ENCODE measurements at places on chromosomes 7 and 10.
A peak's percentile ranks its signal among the peaks of the same experiment; 100 is the strongest.

- H3K4me3 ChIP-seq = no peak overlapping the region
- peak; percentile 89 for DNase-seq
- H3K27ac ChIP-seq = peak overlapping the region; percentile 66
- no peaks in the 10 kb centered on the region for H3K36me3 ChIP-seq
- no peaks in the 10 kb centered on the region for H3K27me3 ChIP-seq
- peaks cover 27% of the 10 kb centered on the region for H3K4me1 ChIP-seq
These were observed 335.1 kb upstream of the SEMA3A start for GRCh38 chr7:84529480-84530205.

DNA sequence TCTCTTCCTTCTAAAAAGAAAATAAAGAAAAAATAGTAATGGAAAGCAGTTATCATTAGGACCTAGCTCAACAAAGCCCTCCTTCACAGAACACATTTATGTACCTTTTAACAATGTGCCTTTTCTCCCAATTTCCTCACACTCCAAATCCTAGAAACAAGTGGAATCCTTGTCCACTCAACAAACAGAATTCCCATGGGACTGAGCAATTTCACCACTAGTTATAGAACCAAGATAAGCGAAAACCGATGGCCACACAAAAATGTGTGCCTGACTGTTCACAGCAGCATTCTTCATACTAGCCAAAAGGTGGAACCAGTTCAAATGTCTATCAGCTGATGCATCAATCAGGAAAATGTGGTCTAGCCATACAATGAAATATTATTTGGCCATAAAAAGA, 17.3 kb downstream of the DCLRE1C start:
- 0 out of 2 replicates have a peak, but pooled peaks cover 4% of the 10 kb centered on the region for H3K4me1 ChIP-seq
- H3K27me3 ChIP-seq = no peaks in the 10 kb centered on the region
- no peak for DNase-seq
- H3K27ac ChIP-seq = no peak overlapping the region

GRCh38 chr10:5887641-5888040, 2.1 kb downstream of the ANKRD16 start:
- no peak overlapping the region for H3K4me3 ChIP-seq
- H3K36me3 ChIP-seq = no peaks in the 10 kb centered on the region
- peaks cover 16% of the 10 kb centered on the region for H3K4me1 ChIP-seq

DNA sequence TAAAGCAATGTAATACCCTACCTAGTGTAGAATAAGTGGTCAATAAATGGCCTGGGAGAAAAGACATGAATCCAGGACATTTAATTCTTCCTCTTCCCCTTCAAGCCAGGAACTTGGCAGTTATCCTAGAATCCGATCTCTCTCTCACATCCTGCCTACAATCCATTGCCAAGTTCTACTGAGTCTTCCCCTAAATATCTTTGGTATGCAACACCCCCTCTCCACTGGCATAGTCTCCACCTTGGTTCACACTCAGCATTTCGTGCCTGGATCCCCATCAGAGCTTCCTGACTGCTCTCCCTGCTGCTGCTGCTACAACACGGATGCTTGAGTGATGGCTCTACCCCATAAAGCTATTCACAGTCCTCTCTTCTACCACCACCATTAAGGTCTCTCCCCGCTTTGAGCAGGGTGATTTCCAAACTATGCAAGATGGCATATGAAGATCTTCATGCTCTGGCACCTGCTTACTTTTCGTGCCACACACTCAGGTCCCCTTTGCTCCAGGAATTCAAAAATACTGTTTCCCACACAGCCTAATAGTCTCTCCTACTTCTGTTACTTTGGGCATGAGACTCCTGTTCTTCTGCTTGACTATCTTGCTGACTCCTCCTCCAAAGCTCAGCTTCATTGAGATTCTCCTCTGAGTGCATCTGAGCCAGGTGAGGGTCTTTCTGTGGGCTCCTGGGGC, 4.8 kb downstream of the ANK3 start:
- H3K4me3 ChIP-seq = no peak overlapping the region
- no peaks in the 10 kb centered on the region for H3K27me3 ChIP-seq
- DNase-seq = peak; percentile 95
- H3K4me1 ChIP-seq = peaks cover 41% of the 10 kb centered on the region
- peak overlapping the region; percentile 55 for H3K27ac ChIP-seq
- no peaks in the 10 kb centered on the region for H3K36me3 ChIP-seq

DNA sequence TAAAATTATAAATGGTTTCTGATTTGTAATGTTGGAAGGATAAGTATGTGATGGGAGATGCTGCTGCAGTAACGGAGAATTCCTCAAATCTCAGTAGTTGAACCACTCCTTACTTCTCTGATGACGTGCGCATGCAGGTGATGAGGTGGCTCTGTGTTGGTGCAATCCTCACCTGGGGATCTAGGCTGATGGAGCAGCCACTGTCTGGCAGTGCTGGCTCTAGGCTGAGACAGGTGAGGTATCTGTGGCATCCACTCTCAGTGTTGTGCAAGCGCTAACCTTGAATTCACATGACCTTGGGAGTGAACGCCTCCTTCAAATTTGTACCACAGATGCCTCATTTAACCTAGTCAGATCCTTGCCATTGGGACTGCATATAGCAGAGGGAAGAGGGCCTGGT, 35.0 kb downstream of the LHFPL3 start:
- no peaks in the 10 kb centered on the region for H3K27me3 ChIP-seq
- H3K4me1 ChIP-seq = no peaks in the 10 kb centered on the region
- no peak overlapping the region for H3K27ac ChIP-seq
- H3K36me3 ChIP-seq = no peaks in the 10 kb centered on the region
- DNase-seq = no peak

DNA sequence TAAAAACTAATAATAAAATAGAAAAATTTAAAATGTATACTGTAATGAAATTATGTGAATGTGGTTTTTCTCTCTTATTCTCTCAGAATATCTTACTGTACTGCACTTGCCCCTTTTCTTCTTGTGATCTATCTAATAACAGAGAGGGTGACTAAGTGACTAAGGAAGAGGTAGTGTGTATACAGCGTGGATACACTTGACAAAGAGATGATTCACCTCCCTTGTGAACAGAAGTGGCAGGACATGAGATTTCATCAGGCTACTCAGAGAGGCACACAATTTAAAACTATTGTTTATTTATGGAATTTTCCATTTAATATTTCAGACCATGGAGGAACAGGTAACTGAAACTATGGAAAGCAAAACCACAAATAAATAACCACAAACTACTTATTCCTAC, 806.6 kb upstream of the GHITM start:
- H3K4me1 ChIP-seq = no peaks in the 10 kb centered on the region
- no peaks in the 10 kb centered on the region for H3K27me3 ChIP-seq
- no peak overlapping the region for H3K27ac ChIP-seq
- no peaks in the 10 kb centered on the region for H3K36me3 ChIP-seq

DNA sequence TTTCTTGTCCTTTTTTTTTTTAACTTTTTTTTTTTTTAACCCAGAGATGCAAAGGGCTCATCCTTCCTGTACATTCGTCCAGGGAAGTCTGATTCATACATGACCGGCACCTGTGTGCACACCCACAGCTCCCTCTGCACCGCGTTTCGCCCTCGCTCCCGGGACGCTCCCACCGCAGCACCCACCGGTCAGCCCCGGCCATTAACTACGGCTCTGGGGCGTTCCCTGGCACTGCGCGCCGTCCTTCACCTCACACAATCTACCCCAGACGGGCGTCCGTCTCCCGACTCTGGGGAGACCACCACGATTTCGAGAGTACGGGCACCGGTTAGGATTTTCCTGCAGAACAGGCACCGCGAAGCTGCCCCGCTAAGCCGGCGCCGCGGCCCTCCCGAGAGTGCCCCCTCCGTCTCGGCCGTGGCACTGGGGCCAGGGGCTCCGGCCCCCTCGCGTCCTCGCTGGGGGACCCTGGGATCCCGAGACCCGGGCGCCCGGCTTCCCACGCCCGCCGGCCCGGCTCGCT, 452 bp downstream of the ATE1 start:
- H3K27me3 ChIP-seq = no peaks in the 10 kb centered on the region
- peak overlapping the region; percentile 73 for H3K4me3 ChIP-seq
- peak overlapping the region; percentile 82 for H3K27ac ChIP-seq
- no peaks in the 10 kb centered on the region for H3K36me3 ChIP-seq

- peak; percentile 9 for DNase-seq
- H3K27ac ChIP-seq = no peak overlapping the region
- H3K36me3 ChIP-seq = no peaks in the 10 kb centered on the region
These were observed 197.3 kb upstream of the PODXL start for GRCh38 chr7:131753620-131754222.

All from PC-9 (cell line).